ENCODE measurements at places on chromosomes 5 and 9.

DNA sequence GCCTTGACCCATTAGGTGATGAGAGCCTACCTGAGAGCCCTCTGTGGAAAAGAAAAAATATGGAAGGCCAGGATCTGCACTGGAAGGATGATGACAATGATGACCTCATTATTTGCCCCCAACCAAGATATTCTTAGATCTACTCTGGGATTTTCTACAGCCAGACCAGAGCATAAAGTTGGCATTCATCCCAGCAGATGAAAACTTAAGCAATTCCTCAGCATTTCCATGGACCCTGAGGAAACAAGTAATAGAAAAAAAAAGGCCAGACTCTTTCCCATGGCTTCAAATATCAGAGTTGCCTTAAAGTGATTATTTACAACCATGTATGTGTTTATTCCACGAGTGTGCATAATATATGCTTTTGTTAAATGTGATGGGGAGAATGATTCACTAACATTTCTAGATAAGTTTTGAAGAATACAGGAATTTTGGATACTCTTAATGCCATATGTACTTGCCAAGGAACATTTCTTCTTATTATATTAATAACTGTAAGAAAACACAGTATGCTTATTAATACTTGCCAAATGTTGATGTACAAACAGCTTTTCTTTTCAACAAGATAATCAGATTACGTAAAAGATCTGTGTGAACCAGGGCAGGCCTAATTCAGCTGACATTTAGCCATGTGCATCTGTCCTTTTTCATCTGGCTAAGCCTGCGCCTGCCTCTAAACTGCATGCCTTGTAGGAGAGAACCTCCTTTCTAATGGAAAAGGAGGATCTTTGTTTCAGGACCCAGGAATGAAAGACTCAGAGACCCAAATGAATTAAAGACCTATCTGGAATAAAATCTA lies 94.8 kb downstream of the ARRDC3 start:
- DNase-seq, result no peak

DNA sequence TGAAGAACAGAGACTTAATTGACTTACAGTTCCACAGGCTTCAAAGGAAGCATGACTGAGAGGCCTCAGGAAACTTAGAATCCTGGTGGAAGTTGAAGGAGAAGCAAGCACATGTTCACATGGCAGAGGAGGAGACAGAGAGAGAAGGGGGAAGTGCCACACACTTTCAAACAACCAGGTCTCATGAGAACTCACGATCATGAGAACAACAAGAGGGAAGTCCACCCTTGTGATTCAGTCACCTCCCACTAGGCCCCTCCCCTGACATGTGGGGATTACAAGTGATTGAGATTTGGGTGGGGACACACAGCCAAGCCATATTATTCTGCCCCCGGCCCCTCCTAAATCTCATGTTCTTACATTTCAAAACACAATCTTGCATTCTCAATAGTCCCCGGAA lies 19.5 kb downstream of the NR3C1 start:
- no peak for DNase-seq

- DNase-seq, result no peak
These were observed 5.5 kb upstream of the CEP120 start for GRCh38 chr5:123428521-123429220.

DNA sequence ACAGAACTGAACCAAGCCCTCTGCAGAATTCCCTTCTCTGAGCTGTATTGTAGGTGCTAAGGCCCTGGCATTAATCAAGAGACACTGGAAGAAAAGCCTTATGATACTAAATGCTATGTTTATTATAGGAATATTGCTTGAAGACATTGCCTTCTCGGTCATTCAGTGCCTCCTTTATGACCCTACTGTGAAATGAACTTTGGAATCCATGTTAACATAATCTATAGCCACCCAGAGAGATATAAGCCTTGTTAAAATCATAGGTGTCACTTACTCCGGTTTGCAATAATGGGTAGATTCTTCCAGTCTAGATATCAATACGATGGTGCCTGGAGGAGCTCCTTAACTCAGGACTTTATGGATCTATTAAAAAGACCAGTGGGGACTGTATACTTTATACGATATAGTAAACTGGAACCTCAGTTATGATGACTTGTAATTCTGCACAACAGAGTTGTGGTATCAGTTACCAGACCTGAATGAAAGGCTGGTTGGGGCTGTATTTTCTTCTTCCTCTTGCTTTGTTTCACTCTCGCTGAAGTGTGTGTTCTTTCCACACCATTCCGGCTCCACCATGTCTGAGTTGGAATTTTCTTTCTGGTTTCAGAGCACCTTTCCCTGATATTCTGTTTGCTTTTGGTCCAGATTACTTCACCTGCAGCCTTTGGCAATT lies 154.5 kb downstream of the DROSHA start:
- no peak for DNase-seq
